ENCODE measurements at places on chromosomes 12 and 14.

DNA sequence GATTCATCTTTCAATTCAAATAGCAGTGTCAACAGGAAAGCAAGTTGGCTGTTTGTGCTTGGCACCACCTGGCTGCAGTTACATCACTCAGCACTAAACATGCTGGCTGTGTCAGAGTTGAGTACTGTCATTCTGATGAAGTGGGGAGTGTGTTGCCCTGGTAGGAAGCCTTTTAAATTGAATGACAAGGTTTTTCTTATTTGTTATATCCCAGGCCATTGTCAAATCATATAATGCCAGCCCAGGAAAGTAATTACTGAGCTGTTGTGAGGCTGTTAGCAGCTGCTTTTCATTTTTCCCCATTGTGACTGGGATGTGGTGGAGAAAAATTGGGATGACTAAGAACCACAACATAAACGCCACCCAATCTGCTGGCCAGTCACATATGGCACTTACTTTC, 106.5 kb upstream of the PRKD1 start:
- DNase-seq = no peak

DNA sequence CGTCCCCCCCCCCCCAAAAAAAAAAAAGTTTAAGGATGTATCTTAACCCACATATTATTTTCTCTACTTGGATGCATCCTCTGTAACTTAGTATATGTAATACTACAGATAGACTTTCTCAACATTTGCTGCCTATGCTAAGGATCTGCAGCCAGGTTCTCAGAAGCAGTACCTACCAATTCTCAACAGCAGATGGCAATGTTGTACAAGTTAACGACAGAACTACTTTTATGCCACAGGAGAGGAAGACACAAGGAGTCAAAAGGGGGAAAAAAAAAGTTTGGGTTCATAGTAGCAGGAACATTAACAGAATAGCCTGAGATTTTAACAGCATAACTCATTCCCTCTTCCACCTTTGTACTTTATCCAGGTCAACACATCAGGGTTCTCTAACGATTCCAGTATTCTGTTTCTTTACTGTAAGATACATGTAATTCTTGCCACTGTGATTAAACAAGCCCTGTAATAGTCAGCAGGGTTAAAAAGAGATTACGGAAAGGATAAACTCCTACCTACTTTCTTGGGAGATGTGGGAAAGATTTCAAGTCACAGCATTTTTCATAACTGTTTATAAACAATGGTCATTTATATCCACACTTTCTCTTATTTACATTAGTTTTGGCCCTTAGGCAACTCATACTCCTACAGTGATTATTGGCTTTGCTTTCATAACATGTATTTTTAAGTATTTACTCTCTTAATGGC, 5.7 kb upstream of the NEK9 start:
- DNase-seq = no peak

GRCh38 chr12:78880078-78880477, 15.5 kb downstream of the SYT1 start:
- DNase-seq = no peak

DNA sequence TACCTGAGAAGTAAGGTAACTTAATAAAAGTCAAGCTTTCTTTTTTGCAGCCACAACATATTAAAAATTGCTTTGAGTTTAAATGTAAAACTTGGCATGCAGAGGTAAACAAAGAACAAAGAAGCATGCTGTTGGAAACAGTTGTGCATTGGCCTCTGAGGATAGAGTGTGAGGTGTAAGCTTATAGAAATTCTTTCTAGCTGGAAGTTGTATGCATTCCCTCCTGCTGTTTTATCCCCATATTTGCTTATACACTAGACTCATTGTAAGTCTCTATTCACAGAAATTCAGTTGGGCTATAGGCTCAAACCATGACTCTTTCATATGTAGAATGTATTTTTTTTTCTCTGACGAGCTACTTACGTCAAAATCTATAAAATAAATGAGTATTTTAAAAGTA, 316.3 kb downstream of the SLC6A15 start:
- DNase-seq = no peak

- DNase-seq = no peak
These were observed 11.0 kb downstream of the ZBTB39 start for GRCh38 chr12:56995201-56995929.

DNA sequence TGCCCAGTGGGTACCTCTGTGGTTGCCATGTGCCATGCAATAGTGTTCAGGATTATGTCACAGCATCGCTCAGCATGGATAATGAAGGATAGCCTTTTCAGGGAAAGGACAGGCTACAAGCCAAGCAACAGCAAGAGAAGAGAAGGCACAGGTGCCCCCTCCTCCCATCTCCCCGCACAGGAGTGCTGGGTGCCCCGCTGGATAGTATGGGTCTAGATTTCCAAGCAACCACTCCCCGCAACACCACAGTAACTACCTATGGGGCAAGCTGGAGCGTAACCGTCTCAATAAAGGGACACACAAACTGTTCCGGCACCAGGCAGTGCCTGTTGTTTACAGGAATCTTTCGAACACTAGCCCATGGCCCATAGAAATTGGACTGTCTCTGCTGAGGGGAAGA, 222.2 kb downstream of the ITPR2 start:
- no peak for DNase-seq

DNA sequence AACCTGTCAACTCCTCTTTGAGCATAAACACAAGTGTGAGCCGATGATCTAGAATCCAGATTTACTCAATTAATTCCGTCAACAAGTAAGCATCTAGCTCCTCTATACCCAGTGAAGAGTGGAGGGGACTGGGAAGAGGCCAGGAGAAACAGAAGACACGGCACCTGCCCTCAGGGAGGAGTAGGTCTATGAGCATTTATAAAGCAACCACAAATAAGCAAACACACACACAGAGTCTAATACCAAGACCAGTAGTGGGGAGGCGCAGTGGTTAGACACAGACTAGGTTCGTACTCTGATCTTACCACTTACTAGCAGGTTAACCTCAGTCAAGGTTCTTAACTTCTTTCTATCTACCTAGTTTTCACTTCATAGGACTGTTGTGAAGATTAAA, 5.9 kb upstream of the FOXN3 start:
- no peak for DNase-seq

DNA sequence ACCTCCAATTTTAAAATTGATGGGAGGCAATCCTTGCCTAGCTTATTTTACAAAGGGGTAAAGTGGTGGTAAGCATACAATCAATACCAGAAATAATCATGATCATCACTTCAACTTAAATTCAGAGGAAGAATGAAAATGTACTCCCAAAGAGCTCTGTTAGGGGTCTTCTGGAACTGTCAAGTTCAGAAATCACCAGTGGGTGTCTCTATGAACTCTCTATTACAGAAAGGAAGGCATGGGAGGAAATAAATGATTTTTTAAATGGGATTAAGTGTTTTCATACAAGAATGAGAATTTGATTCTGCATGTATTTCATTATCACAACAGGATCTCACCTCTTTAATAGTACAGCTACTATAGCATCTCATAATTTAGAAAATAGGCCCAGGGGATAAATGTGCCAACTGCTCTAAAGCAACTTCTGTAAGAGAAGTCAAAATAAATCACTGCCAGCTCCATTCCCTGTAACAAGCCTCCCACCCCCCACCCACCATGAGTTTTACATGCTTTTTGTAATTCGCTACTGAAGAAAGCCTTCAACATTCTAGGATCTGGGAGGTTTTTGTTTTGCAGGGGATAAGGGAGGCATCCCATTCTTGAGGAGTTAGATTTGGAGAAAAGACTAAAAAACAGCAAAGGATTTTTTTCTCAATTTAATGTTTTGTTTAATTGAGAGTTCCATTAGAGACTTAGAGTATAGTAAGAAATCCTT, 9.7 kb downstream of the DCP1B start:
- DNase-seq = no peak

- no peak for DNase-seq
These were observed 17.6 kb downstream of the C14orf132 start for GRCh38 chr14:96056509-96057422.
